GM23338 (cell line): ENCODE measurements at places on chromosomes 3 and 15.

DNA sequence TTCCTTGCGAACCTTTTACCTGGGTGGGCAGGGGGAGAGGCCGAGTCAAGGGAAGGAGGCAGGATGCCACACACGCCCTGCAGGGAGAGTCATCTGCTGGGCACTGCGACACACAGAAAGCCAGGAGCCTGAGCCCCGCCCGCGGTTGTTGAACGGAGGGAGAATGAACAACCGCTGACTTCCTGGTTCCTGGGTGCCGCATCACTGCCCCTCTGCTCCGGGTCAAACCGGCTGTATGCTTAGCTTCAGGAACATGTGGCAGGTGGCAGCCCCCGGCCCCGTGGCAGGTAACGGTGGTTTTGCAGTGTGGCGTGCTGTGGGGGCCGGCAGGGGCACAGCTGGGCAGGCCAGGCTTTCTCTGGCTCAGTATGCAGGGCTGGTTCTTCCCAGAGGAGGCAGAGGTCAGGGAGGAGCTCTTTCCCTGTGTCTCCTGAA, 33.4 kb downstream of the APBA2 start:
- DNase-seq: peak; percentile 35

DNA sequence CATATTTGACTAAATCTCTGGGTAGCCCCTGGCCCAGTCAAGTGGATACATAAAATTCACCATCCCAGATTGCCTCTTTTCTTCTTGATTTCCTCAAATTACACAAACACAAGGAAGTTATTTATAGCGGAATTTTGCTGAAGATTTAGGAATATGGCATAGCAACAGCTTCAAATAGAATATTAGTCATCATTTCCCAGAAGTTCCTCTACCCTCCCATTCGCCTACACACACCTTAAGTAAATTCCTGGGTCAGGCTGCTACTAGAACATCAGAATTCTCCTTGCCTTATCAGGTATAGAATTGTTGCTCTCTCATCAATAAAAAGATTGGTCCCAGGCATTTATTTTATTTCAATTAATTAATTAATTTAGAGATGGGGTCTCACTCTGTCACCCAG, 31.6 kb downstream of the MESD start:
- no peak for DNase-seq

- no peak for DNase-seq
Measured at GRCh38 chr15:76993114-76993725, 1.7 kb upstream of the PSTPIP1 start.

GRCh38 chr3:94127115-94127514, 64.3 kb downstream of the NSUN3 start:
- no peak for DNase-seq

- no peak for DNase-seq
Measured at GRCh38 chr15:51334011-51334451, 4.4 kb downstream of the CYP19A1 start.

DNA sequence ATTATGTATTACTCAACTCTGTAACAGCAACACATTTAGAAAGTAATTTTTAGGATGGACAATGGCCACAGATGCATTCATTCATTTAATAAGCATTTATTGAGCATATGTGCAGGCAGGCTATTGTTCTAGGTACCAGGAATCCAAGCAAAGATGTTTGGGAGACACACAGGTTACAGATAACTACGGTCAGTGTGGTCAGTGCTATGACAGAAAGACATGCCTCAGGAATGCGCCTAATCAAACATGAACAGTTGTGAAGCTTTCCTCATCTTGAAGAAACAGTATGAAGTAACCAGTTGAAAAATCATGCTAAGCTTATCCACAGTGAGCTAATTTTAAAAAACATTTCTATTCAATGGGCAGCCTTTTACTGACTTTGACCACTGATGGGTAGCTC, 155.4 kb upstream of the CCDC54 start:
- DNase-seq: no peak

GRCh38 chr3:103617961-103618360, 1183.1 kb downstream of the ZPLD1 start:
- DNase-seq: no peak
